ENCODE measurements at places on chromosomes 6 and 20. TPM values are rescaled to one million over a fixed set of nuclear protein-coding genes. Genes with fewer than 3 reads are reported as not detected.

RCAN2 gene
- total RNA-seq: 0.07 TPM

PPIL6 gene
- total RNA-seq: not detected

RAD21L1 gene
- not detected for total RNA-seq

BPIFA1 gene
- not detected for total RNA-seq

CD83 gene
- total RNA-seq: 6.6 TPM

ENPP3 gene
- total RNA-seq: not detected

Measured in activated naive CD4-positive, alpha-beta T cell treated with anti-CD3 and anti-CD28 coated beads, Interleukin-2, amount 10 ng/mL, durations not matched to agents 5 hours and 36 hours (primary cell).